Fibroblast of pulmonary artery (primary cell): ENCODE measurements at places on chromosomes 1 and 21.

DNA sequence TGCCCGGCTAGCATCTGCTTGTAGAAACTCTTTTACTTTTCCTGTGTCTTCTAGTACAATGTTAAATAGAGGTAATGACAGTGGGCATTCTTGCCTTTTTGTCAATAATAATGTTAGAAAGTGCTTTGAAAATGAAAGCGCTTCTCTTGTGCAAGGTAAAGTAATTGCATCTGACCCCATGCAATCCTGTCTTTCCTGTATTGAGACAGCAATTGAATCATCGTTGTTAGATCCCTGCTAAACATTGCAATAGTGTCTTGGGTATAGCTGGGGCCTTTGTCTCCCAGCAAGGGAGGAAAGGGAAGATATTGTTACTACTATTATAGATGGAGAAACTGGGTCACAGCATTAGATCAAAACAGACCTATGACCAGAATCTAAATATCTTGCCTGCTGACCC lies 80.9 kb downstream of the TLR5 start:
- peak; percentile 18 for DNase-seq

GRCh38 chr1:248703674-248704073 lies 1.1 kb upstream of the OR14I1 start:
- DNase-seq = no peak

DNA sequence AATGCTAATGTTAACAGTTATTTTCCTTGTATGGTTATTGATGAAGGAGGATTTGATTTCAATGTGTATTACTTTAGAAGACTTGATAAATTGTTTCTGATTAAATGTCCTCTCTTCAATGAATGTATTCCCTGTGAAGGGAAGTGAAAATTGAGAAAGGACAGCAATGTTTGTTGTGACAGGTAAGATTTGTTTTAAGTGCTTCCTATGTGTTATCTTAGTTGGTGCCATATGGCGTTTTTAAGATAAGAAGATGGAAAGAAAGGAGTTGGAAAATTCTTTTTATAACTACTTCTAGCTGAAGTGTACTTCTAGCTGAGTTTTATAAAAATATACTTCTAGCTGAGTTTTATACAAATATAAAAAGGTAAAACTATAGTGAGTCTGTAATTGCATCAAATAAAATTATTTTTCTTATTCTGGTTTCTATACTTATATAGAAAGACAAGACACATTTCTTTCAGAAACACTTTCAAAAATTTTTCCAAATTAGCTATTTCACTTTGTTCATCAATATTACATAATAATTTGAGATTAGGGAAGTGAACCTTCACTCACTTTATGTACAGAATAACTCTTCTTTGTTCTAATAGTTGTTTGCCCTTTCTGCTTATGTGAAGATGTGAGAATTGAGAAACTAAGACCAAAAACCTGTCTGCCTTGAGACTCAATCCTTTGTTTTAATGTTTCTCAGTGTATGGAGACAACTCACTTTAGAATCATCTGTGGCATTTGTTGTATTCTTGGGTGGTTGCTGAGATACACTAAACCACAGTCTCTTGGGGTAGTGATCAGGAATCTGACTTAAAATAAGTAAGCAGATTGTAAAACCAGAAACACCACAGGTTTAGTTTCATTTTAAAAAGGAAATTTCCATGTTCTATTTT lies 382.9 kb upstream of the B3GALT2 start:
- DNase-seq = peak; percentile 74

DNA sequence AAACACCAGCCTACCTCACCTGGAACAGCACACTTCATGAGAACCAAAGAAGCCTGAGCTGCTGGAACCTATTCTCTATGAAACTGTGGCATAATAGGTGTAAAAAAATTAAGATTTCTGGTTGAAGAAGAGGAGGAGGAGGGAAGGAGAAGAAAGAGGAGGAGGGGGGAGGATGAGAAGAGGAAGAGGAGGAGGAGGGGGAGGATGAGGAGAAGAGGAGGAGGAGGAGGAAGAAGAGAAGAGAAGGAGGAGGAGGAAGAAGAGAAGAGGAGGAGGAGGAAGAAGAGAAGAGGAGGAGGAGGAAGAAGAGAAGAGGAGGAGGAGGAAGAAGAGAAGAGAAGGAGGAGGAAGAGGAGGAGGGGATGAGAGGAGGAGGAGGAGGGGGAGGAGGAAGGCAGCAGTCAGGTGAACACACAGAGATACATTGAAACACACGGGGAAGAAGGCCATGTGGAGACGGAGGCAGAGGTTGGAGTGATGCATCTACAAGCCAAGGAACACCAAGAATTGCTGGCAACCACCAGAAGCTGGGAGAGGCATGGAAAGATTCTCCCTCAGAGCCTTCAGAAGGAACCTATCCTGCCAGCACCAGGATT lies 8.2 kb downstream of the ACTA1 start:
- DNase-seq = no peak

GRCh38 chr1:116558140-116558549 lies 12.7 kb downstream of the CD58 start:
- DNase-seq = no peak
